Activated CD4-positive, alpha-beta T cell treated with anti-CD3 and anti-CD28 coated beads for 36 hours (primary cell): ENCODE measurements at places on chromosomes 4 and X. TPM values are rescaled to one million over a fixed set of nuclear protein-coding genes. Genes with fewer than 3 reads are reported as not detected.

DNA sequence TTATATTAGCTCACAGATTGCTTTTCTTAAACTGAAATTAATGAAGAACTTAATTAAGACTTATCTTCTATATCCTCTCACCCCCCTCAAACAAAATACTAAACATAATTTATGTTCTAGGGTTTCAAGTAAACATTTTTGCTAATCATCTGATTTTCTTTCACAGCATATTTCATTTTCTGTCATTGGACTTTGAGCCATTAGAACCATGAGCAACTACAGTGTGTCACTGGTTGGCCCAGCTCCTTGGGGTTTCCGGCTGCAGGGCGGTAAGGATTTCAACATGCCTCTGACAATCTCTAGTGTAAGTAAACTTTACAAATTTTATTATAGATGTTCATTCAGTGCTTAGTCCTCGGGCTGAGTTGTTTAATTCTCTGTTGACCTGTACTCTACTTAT, 3.3 kb downstream of the PDLIM5 start:
- no peak overlapping the region for H3K4me3 ChIP-seq
- no peaks in the 10 kb centered on the region for H3K27me3 ChIP-seq
- H3K4me1 ChIP-seq, result peaks cover 37% of the 10 kb centered on the region
- no peak overlapping the region for H3K27ac ChIP-seq
- no peak for DNase-seq
- peaks cover 9% of the 10 kb centered on the region for H3K36me3 ChIP-seq

GRCh38 chr4:167419468-167420140, 185.3 kb upstream of the SPOCK3 start:
- DNase-seq, result no peak
- H3K27me3 ChIP-seq, result no peaks in the 10 kb centered on the region
- H3K4me1 ChIP-seq, result no peaks in the 10 kb centered on the region
- no peak overlapping the region for H3K27ac ChIP-seq
- no peak overlapping the region for H3K4me3 ChIP-seq

DNA sequence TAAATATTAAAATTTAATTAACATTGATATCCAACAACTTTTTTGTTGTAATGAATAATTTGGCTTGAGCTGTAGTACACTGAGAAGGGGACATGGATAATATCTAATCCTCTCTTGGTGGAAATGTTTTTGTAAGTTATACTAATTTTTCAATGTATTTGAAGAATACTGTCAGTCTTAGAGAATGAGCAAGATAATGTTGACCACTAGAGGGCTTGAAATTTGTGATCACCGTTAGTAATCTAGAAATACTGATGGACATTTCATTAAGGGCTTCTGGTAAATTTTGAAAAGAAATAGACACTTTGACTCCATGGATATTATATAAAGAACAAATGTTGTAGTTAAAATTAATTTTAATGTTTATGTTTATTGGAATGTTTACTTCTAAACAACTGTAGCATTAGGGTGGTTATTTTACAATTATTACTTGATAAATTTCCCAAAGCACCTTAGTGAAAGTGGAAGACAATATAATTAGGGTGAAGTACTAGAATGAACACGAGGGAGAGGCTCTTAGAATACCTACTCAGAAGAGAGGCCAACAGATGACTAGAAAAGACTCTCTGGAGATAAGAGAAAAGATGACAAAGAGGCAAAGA, 20.0 kb upstream of the CAMK2D start:
- peaks cover 31% of the 10 kb centered on the region for H3K4me1 ChIP-seq
- H3K27ac ChIP-seq, result no peak overlapping the region
- H3K4me3 ChIP-seq, result no peak overlapping the region
- no peak for DNase-seq
- H3K27me3 ChIP-seq, result no peaks in the 10 kb centered on the region

DNA sequence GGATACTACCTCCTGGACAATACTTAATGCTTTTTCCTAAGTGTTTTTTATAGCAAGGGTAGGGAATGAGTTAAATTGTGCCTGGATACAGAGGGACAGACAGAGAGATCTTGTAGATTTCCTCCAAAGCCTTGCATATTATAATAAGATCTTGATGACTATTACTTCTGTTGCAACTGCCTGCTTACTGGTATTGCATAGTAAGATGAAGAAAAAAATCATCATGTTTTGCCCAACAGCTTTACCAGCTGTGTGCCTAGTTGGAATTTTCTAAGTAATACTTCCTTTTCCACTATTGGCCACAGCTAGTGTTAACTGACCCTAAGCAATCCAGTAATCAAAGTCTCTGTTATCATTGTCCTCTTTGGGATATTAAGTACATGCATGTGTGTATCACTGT, 139.0 kb downstream of the DCK start:
- no peak overlapping the region for H3K27ac ChIP-seq
- no peaks in the 10 kb centered on the region for H3K4me1 ChIP-seq
- no peak for DNase-seq
- no peaks in the 10 kb centered on the region for H3K36me3 ChIP-seq

DNA sequence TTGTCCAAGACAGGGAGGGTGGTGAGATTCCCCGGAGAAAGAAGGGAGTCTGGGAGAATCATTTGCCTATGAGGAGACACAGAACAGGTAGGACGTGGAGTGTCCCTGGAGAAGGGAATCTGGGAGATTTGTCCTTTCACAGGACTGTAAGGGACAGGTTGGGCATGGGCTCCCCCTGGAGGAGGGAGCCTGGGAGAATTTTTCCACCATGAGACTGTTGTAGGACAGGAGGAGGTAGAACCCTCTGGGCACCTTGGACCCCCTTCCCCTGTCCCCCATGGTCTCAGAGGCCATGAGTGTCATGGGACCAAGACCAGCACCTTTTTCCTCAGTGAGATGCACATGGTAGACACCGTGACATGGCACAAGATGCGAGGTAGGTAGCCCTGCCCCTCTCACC, 2.8 kb downstream of the PORCN start:
- no peak overlapping the region for H3K27ac ChIP-seq
- DNase-seq, result no peak
- no peak overlapping the region for H3K4me3 ChIP-seq
- H3K4me1 ChIP-seq, result peaks cover 13% of the 10 kb centered on the region
- no peaks in the 10 kb centered on the region for H3K36me3 ChIP-seq

GRCh38 chr4:125891597-125892258, 577.0 kb downstream of the FAT4 start:
- H3K36me3 ChIP-seq, result no peaks in the 10 kb centered on the region
- H3K4me1 ChIP-seq, result no peaks in the 10 kb centered on the region
- no peak for DNase-seq
- H3K4me3 ChIP-seq, result no peak overlapping the region

- H3K4me3 ChIP-seq, result no peak overlapping the region
- peak; percentile 34 for DNase-seq
- H3K27me3 ChIP-seq, result no peaks in the 10 kb centered on the region
Measured at GRCh38 chr4:139978692-139979091, 175.3 kb downstream of the MAML3 start.

DNA sequence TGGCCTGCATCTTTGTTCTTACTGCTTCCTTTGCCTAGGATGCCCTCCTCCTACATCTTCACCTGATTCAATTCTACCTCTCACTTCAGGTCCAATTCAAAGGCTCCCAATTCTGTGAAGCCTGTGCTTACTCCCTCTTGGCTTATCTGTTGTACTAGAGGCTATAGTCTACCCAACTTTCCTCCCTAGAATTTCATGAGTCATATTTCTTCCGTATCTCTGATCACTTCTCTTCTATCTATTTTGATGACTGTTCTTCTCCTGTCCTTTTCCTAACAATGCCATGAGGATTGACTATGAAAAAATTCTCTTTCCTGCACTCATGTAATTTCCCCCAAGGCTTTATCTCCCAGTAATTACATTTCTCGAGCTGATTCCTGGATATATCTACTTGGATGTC, 96.3 kb downstream of the PLAC1 start:
- H3K4me3 ChIP-seq, result no peak overlapping the region
- H3K27ac ChIP-seq, result no peak overlapping the region
- DNase-seq, result no peak
- no peaks in the 10 kb centered on the region for H3K36me3 ChIP-seq
- H3K4me1 ChIP-seq, result no peaks in the 10 kb centered on the region

GRCh38 chr4:120207021-120207420, 140.4 kb upstream of the MAD2L1 start:
- H3K27me3 ChIP-seq, result peaks cover 11% of the 10 kb centered on the region
- H3K27ac ChIP-seq, result no peak overlapping the region
- DNase-seq, result no peak
- no peaks in the 10 kb centered on the region for H3K36me3 ChIP-seq
- no peaks in the 10 kb centered on the region for H3K4me1 ChIP-seq

- no peak overlapping the region for H3K4me3 ChIP-seq
- H3K4me1 ChIP-seq, result no peaks in the 10 kb centered on the region
- no peak overlapping the region for H3K27ac ChIP-seq
- no peak for DNase-seq
- H3K36me3 ChIP-seq, result no peaks in the 10 kb centered on the region
- H3K27me3 ChIP-seq, result no peaks in the 10 kb centered on the region
Measured at GRCh38 chrX:50154429-50154828, 46.4 kb downstream of the AKAP4 start.

GRCh38 chr4:74159143-74159709, 1.3 kb downstream of the MTHFD2L start:
- H3K4me3 ChIP-seq, result peak overlapping the region; percentile 91
- H3K27ac ChIP-seq, result peak overlapping the region; percentile 93
- peaks cover 19% of the 10 kb centered on the region for H3K4me1 ChIP-seq
- DNase-seq, result no peak
- H3K36me3 ChIP-seq, result peaks cover 26% of the 10 kb centered on the region

DNA sequence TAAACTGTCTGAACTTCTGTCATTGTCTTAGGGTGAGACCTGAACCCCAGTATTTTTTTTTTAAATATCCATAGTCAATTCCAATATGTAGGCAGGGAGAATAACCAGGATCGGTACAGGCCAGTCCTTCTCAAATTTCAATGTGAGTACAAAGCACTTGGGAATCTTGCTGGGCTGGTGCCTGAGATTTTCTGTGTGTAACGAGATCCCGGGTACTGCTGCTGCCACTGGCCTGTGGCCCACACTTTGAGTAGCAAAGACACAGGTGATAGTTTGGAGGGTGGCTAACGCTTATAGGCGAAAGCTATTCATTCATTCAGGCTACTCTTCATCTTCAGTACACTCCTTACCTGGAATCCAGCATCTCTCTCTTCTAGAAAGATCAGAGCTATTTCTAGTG, 923.6 kb upstream of the TENM3 start:
- H3K4me3 ChIP-seq, result no peak overlapping the region
- DNase-seq, result no peak
- no peaks in the 10 kb centered on the region for H3K36me3 ChIP-seq
- no peaks in the 10 kb centered on the region for H3K4me1 ChIP-seq
- no peak overlapping the region for H3K27ac ChIP-seq

ENAM gene
- total RNA-seq, result not detected

NAT8L gene
- 0.39 TPM for total RNA-seq

LGI2 gene
- not detected for total RNA-seq

ACE2 gene
- not detected for total RNA-seq

CSAG3 gene
- total RNA-seq, result 0.55 TPM

COL4A6 gene
- total RNA-seq, result not detected

IL13RA1 gene
- total RNA-seq, result 0.98 TPM
